ENCODE measurements at places on chromosomes 7 and 10.

DNA sequence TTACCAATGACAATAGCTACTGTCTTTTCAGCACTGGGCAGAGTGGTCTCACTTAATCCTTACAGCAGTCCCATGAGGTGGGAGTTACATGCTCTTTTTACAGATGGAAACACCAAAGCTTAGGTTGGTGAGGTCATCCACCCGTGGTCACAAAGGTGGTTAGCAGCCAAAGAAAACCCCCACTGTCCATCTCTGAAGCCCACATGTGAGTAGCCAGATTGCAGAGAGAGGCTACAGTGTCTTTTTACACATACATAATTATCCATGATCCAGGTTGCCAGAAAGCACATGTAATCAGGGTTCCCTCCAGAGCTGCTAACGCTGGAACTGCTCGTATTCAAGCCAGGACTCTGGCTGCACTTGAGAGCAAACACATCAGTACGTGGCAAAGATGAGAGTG is 24.6 kb upstream of the ANKRD2 start:
- no peak for DNase-seq

DNA sequence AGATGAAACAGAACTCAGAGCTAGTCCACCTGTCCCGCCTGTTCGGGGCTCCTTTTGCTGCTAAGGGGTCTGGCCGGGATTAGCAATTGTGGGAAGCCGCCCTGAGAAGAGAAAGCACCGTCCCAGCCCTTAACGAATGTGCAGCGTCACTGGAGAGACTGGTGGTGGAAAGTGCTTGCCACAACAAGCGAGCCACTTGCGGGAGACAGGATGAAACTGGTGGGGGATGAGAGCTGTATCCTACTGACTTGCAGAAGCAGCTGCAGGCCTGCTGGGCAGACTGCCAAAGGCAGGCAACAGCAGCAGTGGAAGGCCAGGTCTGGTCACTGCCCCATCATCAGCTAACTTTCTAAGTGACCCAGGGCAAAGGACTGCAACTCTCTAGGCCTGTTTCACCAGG is 95.4 kb downstream of the FAM53B start:
- DNase-seq, result peak; percentile 85

DNA sequence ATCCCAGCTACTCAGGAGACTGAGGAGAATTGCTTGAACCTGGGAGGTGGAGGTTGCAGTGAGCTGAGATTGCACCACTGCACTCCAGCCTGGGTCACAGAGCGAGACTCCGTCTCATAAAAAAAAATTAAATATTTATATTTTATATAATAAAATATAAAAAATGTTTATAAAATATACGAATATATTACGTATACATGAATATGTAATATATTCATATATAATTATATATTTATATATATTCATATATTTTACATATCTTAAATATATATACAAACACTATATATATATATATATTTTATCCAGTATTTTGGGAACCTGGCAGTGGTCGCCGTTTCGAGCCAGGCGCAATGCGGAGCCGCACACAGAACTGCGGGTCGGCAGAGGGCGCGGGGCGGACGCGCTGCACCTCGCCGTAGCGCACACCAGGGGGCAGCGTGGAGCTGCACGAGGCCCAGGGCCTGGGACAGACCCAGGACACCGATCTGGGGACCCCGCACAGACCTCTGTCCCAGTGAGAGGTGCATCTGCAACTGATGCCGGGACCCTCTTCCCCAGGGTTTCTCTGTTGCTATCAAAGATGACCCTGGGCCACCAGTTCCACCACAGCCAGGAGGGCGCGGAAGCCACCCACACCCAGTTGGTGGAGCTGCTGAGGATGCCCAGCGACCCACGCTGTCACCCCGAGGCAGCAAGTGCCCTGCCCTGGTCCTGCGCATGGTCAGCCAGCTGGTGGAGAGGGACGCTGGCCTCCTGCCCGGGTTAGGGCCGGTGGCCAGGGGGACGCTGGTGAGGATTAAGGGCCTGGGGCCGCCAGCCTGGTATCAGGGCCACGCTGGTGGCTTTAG is 22.7 kb downstream of the AP5Z1 start:
- peak; percentile 70 for DNase-seq

DNA sequence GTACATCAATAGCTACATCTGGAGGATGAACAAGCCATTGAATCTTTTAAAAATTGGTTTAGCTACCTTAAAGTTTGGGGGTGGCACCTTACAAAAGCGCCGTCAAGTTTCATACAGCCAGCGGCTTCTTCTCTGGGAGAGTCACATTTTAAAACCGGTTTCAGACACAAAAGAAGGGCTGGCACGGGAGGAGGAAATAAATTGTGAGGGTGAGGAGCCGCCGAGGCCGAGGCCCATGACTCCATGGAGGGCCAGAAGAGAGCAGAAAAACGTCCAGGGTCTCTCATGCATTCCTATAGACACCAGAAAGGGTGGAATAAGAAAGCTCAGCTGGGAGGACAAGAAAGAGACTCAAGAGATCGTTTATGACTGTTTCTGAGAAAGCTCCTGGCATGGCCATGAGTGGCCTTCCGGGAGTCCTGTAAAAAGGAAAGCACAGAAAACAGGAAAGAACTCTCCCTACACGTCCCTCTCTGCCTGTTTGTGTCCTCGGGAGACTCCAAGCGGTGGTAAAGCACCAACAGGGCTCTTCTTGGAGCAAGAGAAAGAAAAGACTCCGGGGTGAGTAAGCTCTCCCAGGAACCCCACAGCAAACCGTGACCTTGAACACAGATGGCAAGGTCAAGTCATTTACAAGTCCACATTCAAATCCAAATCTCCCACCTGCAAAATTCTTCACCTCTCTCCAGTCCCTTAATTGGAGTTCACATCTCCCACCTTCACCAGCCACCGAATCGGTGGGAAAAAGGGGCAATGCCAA is 1.8 kb downstream of the FRAT2 start:
- no peak for DNase-seq

DNA sequence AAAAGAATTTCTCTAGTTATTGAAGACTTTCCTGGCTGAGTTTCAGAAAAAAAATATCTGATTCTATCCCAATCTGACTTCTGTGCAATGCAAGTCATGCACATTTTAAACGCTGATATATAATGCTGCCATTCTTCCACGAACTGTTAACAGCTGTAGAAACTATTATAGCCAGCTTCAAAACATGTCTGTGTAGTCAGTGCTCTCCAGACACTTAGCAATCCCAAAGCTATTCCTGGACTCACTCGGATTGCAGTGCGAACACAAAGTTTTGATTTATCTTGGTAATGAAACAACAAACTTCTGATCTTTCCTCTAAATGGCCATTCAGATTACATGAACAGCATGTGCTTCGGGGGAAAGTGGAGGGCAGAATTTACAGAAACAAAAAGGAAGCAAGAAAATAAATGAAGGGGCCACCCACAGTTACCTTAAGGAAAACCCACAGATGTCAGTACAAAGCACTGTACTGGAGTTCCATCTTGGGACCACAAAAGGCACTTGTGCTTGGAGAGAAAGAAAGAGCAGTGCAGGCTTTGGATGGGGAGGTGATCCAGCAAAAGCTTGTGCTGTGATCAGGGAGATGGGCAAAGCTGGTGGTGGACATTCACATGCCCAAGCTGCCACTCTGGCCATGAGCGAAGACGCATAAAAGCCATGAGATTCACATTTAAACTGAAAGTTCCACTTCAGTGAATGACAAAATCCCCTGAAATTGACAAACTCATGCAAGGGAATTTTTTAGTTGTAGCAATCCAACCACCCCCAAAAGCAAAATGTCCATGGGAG is 32.1 kb upstream of the ADO start:
- peak; percentile 25 for DNase-seq

DNA sequence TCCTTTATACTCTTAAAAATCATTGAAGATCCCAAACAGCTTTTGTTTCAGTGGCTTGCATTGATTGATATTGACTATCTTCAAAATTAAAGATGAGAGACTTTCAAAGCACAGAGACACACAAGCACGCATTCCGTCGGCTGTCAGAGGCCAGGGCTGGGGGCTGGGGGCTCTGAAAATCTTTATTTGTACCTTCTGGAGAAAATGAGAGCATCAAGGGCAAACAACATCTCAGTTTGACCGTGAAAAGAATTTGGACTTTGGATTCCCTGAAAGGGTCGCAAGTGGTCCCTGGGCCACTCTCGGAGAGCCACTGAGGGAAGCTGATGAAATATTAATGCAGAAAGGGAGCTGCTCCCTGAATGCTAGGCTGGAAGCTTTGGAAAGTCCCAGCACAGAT is 96.4 kb downstream of the CHST15 start:
- no peak for DNase-seq

DNA sequence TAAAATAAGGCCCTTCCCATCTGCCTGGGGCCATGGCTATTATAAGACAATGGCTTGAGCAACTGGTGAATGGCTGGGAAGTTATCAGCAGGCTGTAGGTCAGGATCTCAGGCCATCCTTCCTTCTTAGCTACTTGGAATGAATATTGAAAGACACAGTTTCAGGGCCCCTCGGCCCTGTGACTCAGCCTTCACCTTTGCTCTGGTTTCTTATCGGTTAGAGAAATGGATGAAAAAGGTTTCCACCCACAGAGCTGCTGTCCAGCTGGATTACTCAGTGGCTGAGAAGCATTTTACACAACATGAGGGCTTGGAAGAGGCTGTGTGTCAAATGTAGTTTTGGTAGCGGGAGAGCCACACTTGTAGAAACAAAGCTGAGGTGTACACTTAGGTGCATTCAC is 9.4 kb downstream of the ACSL5 start:
- no peak for DNase-seq

DNA sequence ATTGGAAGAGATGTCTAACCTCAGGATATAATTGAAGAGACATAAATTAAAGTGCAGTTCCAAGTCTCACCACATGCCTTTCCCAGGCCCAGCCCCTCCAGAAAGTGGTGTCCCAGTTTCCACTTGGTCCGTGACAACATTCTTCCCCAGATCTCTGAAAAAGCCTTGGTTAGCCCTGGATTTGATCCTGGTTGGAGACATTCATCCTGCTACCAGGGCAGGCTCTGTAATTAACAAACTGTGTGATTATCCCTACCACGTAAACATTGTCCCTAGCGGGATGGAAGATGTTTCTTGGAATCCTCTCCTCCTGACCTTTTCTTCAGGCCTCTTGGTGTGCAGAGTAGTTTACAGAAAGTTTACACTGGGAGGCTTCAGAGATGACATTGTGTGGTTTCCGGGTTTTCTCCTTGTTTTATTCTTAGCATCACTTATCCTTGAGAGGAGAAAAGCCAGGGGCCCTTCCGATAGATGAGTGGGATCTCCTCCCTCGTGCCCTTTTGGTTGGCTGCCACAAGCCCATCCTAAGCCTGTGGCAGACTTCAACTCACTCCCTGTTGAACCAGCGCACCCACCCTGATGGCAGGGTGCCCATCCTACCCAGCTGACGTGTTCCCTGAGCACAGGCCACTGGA is 83.8 kb downstream of the COL13A1 start:
- DNase-seq, result no peak

DNA sequence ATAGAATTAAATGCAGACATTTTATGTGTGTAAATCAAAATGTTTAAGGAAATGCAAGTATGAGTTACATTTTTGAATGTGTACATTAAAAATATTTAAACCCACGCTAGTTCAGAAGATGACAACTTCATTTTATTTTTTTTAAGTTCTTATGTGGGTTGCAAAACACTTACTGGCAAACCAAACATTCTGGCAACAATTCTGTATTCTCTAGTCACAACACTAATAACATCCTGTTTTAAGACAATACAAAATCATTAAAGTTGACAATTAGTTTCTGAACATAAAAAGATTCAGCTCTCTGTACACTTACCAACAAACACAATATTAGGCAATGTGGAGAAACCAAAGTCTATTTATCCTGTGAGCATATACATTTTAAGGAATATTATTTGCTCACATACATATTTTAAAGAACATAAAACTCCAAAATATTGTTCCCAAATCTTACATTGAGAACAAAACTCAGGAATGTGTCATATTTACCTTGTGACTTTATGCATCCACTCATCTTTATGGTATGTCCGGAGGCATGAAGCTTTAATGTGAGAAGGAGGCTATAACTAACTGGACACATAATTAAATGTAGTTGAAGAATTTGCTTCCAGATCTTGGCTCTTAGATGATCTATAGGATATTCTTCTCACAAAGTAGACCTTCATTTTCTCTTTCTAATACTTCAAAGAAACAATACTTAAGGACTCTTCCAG is 134.7 kb downstream of the DGKB start:
- DNase-seq, result no peak

- no peak for DNase-seq
Measured at GRCh38 chr10:44206127-44206818, 178.6 kb downstream of the CXCL12 start.

- DNase-seq, result no peak
Measured at GRCh38 chr10:58050575-58050974, 217.1 kb downstream of the IPMK start.

DNA sequence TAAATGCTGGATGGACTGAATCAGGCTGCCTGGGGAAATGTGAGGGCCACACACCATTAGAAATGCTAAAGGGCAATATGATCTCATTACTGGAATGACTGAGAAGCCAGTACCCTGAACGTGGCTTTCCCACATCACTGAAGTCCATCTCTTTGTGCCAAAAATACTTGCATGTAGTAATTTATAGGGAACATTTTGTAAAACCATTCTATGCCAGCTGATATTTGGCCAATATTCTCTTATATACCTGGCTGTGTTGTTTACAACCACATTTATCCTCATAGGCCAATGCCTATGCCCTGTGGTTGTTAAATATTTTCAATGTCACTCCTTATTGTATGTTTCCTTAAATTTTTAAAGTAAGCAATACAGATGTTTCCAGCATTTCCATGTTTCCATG is 111.6 kb downstream of the C10orf90 start:
- no peak for DNase-seq

DNA sequence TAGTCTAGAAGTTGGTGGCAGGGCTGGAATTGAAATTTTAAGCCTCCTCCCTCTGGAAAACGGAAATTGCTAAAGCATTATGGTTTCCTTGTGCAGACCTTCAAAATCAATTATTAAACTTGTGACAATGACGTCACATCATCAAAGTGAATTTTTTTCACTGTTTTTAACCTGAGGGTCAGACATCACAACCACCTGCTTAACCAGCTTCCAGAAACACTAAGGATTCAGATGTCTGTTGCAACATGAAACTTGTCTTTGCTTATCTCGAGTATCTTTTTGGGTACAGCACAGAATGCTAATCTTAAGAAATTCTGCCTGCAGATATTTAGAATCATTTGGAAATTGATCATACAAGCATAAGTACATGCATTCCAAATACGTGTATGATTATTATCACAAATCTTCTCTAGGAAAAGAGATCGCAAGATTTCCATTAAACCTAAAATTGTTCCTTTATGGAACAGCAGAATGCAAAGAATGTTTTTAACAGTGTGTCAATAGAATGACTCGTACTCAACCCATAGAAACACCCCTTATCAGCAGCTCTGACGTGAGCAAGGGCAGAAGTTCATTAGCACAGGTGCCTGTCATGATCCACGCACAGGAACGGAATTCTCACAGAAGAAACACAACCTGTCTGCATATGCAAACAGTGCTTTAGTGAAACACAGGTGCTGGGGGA is 4.1 kb upstream of the GTPBP4 start:
- DNase-seq, result no peak

- peak; percentile 92 for DNase-seq
Measured at GRCh38 chr7:69564454-69565417, 33.5 kb upstream of the AUTS2 start.

All from spinal cord (tissue), 10 donors.